ENCODE measurements at places on chromosomes 4 and X.

DNA sequence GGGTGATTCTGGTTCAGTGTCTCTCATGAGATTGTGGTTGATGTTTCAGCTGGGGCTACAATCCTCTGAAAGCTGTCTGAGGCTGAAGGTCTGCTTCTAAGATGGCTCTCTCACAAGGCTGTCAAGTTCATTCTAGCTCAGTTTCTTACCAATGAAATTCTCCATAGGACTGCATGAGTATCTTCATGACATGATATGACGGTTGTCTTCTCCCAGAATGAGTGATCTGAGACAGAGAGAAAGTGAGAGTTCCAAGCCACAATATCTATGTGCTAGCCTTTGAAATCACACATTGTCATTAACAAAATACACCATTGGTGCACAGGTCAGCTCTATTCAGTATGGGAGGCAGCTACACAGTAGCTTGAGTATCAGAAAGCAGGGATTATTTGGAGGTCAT lies 27.3 kb downstream of the PITX2 start:
- no peak for DNase-seq

- DNase-seq = no peak
Measured at GRCh38 chr4:100539706-100540105, 21.9 kb upstream of the EMCN start.

- peak; percentile 52 for DNase-seq
Measured at GRCh38 chr4:139866276-139866962, 200.8 kb downstream of the MGST2 start.

DNA sequence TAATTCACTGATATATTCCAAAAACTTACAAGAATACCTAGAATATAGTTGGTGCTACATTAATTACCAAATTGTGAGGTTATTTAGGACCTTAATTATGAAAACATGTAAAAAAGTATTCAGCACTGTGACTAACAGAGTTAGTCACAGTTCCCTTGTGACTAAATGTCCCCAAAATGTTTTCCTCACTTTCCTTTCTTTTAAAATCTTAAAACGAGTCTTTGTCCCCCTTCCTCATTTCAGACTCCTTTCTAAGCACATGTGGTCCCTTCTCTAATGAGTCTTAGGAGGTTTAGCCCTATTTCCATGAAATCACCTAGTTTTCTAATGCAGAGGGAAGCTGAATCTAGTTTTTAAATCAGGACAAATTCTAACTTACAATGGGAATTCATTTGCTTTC lies 175.0 kb downstream of the PPP3CA start:
- no peak for DNase-seq

GRCh38 chr4:76873495-76873894 lies 24.4 kb downstream of the SOWAHB start:
- DNase-seq = no peak

DNA sequence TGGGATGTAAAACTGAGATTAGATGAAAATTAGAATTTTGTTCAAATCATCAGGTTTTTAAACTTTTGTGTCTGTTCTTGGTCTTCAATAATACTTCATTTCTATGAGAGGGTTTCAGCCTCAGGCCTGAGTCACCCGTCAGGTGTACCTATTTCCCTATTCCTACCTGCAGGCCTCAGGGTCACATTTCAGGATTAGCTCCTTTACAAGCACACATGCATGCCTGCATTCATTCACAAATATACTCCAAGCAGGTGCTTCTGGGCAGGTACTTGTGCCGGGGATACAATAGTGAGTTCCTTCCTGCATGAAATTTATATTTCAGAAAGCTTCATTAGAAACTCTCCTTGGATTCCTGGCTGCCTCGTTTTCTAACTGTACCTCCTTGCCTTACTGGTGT lies 114.9 kb downstream of the SHISA3 start:
- no peak for DNase-seq

- DNase-seq = no peak
Measured at GRCh38 chrX:15399962-15400391, 15.8 kb upstream of the VEGFD start.

- no peak for DNase-seq
Measured at GRCh38 chr4:145528601-145529000, 46.9 kb downstream of the SMAD1 start.

DNA sequence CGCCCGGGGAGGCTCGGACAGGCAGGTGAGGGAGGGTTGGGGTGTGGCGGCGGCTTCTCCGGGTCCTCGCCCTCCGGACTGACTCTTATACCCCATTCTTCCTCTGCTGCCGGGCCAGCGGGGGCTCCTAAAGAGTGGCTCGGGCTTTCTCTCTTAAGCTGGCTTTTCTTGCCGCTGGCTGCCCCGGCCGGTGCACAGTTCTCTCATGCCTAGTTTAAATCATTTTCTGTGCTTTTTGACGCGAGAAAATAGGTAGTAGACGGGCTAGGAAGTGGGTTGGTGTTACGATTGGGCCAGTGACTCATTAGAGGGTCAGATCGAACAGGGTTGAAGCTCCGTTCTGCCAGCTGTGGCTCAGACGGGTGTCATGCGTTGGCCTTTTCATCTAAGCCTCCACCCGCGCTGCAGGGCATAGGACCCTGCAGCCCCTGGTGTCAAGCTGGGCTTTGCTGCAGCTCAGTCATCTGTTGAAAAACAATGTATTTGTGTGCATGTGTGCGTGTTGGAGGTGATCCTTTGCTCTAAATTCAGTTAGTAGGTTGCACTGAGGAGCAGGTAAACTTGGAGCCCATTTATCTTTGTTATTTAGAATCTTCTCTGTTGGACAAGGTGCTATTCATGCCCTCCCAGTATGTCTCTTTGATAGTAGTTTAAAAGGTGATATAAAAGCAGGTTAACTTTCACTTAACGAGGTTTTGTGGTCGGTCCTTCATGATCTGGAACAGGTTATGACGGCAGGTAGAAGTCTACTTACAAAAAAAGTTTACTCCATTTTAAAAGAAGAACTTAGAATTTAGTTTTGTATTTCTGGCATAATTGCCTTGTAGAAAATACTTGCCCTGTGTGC lies 802 bp downstream of the BMP2K start:
- DNase-seq = no peak

GRCh38 chr4:112038861-112039260 lies 106.4 kb upstream of the FAM241A start:
- no peak for DNase-seq

DNA sequence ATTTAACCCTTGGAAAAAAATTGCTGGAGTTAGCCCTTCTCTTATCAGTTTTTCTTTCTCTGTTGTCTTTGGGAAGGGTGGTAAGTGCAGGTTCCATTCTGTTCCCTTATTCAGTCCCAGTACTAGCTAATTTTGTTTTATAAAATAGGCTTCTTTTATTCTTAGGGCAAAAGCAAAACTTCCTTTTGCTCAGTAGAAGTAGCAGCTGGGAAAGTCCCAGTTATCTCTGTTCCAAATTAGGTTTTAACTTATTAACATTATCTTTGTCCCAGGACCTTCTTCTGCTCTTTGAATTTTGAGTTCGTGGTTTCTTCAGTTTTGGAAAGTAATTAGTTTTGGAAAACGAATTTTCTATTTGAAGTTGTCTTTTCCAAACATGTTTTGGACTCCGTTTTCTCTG lies 61.1 kb downstream of the BANK1 start:
- no peak for DNase-seq

DNA sequence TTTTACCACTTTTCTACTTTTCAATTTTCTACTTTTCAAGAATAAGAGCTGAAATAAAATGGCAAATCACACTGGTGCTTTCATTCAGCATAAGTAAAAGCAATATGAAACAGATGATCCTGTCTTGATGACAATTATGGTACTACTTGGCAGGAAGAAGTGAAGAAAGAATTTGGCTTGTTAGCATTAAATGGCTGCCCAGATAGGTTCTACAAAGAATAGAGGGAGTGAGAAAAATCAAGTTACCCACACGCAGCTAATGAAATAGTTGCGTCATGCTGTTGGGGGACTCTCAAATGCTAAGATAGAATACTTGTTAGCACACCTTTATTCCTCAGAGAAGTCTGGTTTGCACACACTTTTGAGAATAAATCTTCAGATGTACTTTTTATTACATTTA lies 12.5 kb upstream of the LCORL start:
- DNase-seq = no peak

- no peak for DNase-seq
Measured at GRCh38 chrX:22220941-22221340, 51.8 kb upstream of the CBLL2 start.

GRCh38 chr4:158374318-158374717 lies 147.4 kb upstream of the RXFP1 start:
- DNase-seq = no peak

DNA sequence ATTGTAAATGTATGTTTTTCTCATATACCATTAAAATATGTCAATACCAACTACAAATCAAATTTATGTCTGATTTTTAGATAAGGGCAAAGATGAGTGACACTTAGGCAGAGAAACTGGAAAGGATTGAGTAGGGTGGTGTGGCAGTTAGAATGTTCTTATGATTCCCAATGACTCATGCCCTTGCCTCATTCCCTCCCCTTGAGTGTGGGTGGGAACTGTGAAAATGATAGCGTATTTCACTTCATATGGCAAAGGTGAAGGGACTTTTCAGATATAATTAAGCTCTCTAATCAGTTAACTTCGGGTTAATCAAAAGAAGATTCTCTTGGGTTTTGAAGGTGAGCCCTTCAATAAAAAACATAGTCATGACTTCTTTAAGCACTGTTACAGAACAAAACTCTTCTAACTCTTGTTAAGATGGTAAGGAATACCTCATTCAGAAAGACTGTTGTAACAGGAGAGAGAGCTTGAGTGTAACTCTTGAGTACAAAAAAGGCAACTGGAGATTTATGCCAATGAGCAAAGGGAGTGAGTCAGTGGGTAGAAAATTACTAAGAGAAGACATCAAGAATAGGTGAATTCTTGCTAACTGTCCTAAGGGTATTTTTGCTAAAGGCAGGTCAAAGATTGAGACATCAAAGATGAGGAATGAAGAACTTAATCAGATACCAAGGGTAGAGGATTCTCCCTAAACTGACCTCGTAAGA lies 329.5 kb downstream of the KCTD8 start:
- no peak for DNase-seq

DNA sequence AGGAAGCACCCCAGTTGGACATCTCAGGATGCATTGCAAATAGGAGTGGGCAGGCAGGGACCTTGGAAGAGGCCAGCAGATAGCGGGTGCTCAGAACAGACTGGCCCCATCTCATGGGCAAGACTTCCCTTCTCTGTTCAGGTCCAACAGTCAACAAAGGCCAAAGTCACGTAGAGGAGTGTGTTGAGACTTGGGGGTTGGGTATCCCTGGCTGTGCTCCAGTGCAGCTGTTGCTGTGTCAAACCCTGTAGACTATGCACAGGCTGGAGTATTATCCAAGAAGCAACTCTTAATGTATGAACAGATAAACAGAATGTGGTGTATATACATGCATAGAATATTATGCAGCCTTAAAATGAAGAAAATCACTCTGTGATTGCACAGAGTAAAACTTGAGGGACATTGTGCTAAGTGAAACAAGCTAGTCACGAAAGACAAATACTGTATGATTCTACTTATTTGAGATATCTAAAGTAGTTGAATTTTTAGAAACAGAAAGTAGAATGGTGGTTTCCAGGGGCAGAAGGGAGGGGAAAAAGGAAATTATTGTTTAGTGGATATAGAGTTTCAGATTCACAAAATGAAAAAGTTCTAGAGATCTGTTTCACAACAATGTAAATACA lies 192.1 kb upstream of the LCORL start:
- no peak for DNase-seq

GRCh38 chrX:134172588-134173259 lies 64.3 kb upstream of the CCDC160 start:
- no peak for DNase-seq

DNA sequence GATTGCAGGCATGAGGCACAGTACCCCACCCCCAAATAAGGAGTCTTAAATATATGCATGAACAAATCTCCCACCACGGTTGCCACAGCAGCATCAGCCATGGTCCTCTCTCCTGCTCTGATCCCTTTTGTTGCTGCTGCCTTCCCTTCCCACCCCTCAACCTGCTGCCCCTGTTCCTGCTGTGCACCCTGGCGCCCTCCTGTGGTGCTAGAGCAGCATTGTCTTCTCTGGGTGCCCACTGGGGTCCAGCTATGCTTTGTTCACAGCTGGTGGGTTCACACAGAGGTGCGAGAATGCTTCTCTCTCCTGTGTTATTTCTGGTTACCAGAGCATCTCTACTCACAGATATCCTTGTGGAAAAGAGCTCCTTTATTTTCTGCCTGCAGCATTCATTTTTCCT lies 116.2 kb downstream of the GATB start:
- no peak for DNase-seq

GRCh38 chr4:87633243-87633642 lies 16.8 kb upstream of the DMP1 start:
- peak; percentile 9 for DNase-seq

- DNase-seq = no peak
Measured at GRCh38 chrX:40420899-40421729, 159.7 kb upstream of the ATP6AP2 start.

DNA sequence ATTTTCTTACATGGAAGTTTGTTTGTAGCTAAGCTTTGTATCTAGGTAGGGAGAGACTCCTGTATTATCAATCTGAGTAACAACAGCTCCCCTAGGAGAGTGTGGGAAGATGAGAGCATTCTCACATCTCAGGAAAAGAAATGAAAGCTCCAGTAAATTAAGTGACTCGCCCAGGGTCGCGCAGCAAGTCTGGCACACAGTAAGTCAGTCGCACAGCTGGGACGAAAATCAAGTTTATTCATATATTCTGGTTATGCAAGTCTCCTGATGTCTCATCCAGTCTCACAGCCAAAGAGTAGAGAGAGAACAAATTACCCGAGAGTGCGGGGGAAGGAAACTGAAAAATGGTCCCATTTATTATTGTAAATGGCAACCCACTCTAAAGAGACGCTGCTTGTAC lies 216.1 kb downstream of the STK32B start:
- DNase-seq = no peak

DNA sequence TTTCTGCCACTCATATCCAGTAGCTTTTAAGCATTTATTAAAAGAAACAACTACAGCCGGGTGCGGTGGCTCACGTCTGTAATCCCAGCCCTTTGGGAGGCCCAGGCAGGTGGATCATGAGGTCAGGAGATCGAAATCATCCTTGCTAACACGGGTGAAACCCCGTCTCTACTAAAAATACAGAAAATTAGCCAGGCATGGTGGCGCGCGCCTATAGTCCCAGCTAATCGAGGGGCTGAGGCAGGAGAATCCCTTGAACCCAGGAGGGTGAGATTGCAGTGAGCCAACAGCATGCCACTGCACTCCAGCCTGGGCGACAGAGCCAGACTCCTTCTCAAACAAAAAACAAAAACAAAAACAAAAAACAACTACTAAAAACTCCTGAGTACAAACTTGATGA lies 119.8 kb downstream of the EPHA5 start:
- DNase-seq = no peak

Measured in NCI-H1105 (cell line).